ENCODE measurements at places on chromosomes 3 and 15. TPM values are rescaled to one million over a fixed set of nuclear protein-coding genes. Genes with fewer than 3 reads are reported as not detected.

GRCh38 chr15:29133791-29134190, 135.8 kb downstream of the NSMCE3 start:
- DNase-seq, result no peak

- DNase-seq, result peak; percentile 52
Measured at GRCh38 chr15:52294881-52295420, 653 bp downstream of the MYO5C start.

- no peak for DNase-seq
Measured at GRCh38 chr3:43326891-43327581, 40.7 kb downstream of the SNRK start.

- DNase-seq, result no peak
Measured at GRCh38 chr3:157755233-157755632, 252.0 kb upstream of the VEPH1 start.

DNA sequence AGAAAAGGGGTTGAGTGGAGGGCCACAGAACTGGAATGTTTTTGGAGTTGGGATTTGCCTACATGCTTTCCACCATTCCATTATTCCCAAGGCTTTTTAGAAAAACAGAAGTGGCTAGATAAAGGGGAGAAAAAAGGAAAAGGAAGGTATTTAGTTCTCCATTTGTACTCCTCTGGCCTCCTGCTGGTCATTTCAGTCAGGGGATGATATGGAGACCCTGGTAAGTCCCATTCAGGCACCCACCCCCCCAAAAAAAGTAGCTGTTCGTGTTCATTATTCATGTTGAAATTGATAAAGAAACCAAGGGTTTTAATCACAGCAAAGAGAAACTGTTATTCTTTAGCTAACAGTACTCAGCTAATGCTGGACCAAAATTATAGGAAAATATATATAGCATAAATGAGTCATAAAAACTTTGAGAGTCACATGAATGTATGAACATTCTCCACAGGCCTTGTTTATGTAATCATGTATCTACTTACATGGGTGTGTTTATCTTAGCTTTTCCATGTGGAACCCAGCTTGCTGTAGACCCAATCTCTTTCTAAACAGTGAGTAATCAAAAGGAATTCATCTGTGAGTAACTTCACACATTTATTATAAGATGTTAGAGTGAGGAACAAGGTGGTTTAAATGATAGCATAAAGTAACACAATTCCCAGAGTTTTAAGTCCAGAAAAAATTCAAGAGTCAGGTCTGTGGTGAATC, 167.2 kb downstream of the KCNMB2 start:
- DNase-seq, result no peak

DNA sequence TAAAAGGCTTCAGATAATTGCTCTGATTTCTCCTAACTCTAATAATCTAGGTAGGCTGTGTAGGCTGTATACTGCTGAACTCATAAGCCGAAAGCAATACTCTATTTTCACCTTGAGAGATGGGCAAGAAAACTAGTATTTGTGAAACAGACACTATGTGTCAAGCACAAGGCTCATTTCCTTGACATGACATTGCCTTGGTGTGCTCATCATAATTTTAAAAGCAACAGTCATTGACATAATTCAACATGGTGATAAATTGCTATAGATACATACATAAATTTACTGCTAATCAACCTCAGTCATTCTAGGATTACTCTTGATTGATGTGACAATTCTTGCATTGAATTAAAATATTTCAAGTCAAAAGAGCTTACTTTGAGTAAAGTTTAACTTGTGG, 304.7 kb downstream of the CNTN3 start:
- DNase-seq, result no peak

DNA sequence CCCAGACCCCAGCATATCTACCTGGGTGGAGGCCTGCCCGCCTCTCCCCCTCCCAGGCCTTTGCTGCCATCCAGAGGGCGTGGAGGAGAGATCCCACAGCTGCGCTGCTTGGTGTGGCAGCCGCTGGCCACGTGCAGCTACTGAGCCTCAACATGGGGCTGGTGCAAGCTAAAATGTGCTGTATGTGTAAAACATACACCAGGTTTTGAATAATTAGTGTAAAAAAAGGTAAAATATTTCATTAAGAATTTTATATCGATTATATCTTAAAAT, 95.8 kb downstream of the SEC22A start:
- peak; percentile 10 for DNase-seq

DNA sequence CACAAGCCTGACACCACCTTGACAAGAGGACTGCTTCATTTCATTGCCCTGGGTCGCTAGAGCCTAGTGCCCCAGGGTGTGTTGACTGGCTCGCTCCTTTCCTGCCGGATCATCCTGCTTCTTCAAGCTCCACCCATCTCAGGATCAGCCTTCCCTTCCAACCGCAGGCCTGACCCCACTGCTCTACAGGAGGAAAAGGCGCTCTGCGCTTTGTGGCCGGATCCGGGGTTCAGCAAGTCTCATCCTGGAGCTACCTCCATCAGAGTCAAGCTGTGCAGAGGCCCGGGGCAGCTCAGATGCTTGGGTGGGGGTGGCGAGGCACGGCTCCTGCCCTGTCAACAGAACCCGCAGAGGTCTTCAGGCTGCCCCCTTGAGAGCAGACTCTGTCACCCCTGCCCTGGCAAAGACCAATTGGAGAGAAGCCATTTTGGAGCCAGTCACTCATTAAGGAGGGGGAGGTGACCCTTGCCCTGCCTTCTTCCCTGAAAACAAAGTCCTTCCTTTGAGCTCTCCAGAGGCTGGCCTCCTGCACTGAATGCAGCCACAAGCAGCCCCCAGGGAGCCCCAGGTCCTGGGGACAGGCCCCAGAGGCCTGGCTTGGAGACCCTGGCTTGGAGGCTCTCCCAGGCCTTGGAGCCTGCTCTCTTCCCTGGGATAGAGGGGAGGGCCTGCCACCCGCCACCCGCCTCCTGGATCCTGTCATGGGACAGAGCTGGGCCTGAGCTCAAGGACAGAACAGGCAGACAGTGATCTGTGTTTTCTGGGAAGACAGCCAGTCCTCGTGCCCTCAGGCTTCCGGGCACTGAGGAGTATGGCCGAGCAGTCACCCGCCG, 80.3 kb downstream of the CPN2 start:
- peak; percentile 85 for DNase-seq

DNA sequence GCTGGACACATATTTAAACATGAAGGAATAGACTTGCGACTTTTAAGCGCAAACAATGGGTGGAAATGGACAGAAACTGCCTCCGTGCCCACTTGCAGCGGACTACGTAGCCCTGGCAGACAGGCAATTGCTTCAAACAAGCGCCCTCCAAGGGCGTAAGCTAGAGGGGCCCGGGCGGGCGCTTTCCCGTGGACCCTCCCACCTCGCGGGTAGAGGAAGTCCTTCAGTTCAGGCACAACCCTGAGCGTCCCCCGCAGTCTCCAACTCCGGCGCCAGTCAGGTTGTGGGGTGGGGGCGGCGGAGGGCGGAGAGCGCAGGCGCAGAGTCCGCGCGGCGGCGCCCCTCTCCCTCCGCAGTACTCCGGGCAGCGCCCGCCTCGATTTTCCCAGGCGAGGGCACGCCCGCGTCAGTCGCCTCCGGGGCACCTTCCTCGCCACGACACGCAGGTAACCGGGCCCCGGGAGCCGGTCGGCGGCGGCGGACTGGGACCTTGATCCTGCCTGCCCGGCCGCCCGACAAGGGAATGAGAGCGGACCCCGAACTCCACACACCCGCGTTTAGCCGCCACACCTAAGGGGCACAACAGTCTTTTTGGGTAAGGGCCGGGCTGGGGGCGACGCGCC, at the start of gene SLC35G2:
Gene SLC35G2, plus strand, starts transcription at position 358 of the 623 bp plus-strand sequence. CDS start 35,335 bp downstream, outside the sequence.
- peak; percentile 80 for DNase-seq

GRCh38 chr3:59040902-59041301, 8.9 kb downstream of the CFAP20DC start:
- DNase-seq, result no peak

DNA sequence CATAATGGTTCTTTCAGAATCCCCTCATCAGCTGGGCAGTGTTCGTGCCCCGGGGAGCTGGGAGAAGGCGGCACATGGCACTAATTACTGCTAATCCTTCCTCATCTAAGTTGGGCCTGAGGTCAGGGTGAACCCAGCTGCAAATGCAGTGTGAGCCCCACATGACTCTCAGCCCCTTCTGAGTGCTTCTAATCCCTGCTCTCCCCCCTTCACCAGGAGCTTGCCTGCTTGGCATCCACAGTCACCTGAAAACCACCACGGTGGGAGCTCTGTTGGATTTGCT, 455 bp upstream of the TRPM1 start:
- DNase-seq, result no peak

DNA sequence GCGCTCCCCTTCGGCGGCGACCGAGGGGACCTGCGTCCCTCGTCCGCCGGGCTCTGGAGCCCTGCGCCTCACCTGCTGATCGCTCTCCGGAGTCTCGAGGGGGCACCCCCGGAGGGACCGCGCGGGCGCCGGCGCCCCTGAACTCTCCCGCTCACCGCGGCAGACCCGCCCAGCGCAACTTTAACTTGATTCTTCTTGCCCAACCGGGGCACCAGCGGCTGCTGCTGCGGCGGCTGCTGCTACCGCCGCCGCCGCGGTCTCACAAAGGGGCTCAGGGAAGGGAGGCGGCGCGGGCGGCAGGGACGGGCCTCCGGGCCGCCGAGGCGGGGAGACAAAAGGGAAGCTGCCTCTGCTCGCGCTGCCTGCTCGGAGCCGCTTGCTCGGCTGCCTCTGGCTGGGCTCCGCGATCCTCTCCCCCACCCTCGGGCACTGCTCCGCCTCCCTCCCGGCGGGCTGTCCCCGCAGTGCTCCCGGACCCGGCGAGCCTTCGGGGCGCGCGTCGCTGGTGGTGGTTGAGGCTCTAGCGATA, at the start of gene PPM1L:
Gene PPM1L, plus strand, starts transcription at position 456 of the 529 bp plus-strand sequence.
- peak; percentile 53 for DNase-seq

DNA sequence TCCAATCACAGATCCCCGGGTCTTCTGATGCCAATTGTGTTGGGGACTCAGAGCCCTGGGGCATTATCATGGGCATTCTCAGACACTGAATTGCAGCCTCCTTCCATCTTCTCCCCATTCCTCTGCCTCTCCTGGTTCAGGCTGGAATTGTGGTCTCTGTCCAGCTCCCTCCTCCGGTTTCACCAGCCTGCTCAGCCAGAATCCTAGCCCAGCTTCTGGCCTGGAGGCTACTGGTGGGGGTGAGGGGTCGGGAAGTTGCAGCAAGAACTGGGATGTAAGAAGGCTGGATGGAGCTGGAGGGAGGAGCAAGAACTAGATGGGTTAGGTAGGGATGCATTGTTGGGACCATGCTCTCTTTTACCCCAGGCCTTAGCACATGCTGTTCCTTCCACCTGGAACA, 53.5 kb downstream of the TLE3 start:
- DNase-seq, result no peak

DNA sequence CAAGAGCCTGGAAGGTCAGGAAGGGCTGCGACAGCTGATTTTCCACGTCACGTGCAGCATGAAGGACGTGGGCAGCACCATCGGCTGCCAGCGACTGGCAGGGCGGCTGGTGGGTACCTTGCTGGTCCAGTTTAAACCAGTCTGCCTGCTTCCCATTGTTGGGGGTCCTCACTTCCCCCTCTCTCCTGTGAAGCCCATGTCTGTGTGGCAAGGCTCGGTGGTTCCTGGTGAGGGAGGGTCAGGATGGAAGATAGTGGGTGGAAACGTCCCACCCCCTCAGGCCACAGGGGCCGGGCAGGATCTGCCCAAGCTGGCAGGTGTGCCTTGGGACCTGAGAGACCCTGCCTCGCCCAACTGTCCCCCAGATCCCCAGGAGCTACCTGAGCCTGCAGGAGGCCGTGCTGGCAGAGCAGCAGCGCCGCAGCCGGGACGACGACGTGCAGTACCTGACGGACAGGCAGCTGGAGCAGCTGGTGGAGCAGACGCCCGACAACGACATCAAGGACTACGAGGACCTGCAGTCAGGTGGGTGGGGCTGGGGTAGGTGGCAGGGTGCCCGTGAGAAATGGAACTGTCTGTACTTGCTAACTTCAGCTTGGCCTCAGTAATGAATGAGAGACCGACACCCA, 108.2 kb downstream of the LRRK1 start:
- DNase-seq, result no peak

DNA sequence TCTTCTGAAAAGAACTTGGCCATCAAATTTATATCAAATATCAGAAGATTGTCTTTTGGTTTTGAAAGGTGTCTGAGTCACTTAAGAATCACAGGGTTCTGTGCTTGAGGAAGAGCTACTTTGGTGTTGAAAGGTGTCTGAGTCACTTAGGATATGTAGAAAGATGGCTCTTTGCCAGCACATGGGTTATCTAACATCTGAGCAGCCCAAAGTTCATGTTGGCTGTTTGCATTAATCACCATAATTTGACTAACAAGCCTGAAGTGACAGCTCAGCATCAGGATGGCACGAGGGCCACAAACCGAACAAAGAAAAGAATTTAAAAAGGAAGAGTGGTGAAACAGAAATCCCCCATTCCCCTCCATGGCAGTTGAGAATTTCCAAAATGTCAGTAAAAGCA, 190.5 kb upstream of the CMC1 start:
- no peak for DNase-seq

- DNase-seq, result no peak
Measured at GRCh38 chr3:61575893-61576292, 14.5 kb downstream of the PTPRG start.

DNA sequence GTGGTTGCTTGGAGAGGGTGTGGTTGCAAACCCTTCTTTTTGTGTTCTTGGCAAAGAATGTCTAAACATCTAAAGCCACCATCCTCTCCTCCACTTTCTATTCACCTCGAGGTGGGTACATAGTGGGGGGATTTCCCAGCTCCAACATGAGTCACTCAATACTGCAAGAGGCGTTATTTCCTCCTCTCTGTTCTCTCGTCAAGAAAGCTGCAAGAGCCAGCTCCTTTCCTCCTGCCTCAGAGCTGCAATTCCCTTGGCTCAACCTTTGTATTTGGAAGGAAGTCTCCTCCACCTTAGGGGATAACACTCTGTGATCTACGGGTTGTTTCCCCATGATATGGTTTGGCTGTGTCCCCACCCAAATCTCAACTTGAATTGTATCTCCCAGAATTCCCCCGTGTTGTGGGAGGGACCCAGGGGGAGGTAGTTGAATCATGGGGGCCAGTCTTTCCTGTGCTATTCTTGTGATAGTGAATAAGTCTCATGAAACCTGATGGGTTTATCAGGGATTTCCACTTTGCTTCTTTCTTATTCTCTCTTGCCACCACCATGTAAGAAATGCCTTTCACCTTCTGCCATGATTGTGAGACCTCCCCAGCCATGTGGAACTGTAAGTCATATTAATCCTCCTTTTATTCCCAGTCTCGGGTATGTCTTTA, 138.4 kb downstream of the PLCL2 start:
- peak; percentile 57 for DNase-seq

GRCh38 chr3:196971094-196971698, 2.6 kb upstream of the PIGZ start:
- DNase-seq, result no peak

GRCh38 chr3:157327018-157327417, 109.6 kb upstream of the PTX3 start:
- DNase-seq, result no peak

DNA sequence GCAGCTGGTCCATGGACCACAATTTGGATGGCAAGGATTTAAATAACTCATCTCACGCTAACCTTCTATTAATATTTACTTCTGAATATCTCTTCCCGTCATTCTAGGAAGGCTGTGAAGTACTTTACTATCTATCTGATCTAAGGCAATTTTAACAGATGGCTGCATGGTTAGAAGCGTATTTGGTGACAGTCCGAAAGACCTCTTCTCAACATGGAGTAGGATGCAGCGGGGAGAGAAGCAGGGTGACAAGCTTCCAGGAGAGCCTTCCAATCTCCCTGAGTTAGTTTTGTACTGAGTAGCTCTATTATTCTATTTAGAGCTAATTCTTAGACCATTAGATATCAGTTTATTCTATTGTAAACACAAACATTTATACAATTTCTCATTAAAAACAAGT, 309.4 kb downstream of the PLCL2 start:
- no peak for DNase-seq

FRMD4B gene
- total RNA-seq, result 112 TPM

SGO1 gene
- total RNA-seq, result 10.5 TPM

CCK gene
- not detected for total RNA-seq

APBA2 gene
- total RNA-seq, result 18.5 TPM

ANKRD63 gene
- total RNA-seq, result not detected

CD96 gene
- not detected for total RNA-seq

SLC41A3 gene
- total RNA-seq, result 98.2 TPM

NKTR gene
- 61.7 TPM for total RNA-seq

All from dermis blood vessel endothelial cell (primary cell).